ENCODE measurements at places on chromosomes 7 and 10.

DNA sequence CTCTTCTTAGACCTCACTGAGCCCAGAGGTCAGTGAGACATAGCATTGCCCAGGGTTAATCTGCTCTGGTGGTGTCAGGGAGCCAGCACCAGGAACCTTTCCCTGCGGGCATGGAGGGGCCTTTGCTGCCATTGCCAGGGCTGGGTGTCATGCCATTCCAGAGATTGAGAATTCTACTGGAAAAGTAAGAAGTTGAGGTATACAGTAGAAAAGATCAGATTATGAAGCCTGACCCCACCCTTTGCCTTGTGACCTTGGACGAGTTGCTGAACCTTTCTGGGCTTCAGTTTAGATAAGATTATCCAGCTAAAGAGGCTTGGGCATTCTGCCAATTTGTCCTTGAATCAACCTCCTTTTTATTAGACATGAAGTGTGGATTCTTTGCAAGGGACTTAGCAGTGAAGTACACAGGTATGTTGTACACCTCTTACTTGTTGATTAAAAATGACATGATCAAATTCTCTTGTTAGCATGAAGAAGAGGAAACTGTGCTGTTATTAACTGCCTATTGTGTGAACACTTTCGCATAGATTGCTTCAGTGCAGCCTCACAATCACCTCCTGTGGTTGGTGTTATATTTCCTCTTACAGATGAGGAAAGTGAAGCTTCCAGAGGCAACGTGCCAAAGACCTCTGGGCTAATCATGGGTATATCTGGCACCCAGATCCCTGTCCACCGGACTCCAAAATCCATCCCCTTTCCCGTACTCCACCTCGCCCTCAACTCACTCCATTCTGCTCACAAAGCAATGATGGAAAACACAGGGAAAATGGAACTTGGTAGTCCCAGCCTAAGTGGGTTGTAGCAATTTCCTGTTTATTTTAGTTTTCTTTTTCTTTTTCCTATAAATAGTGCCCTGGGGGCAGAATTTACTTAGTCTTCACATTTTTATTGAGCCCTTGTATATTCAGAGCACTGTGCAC is 151.3 kb downstream of the CAMK1D start:
- DNase-seq, result no peak

DNA sequence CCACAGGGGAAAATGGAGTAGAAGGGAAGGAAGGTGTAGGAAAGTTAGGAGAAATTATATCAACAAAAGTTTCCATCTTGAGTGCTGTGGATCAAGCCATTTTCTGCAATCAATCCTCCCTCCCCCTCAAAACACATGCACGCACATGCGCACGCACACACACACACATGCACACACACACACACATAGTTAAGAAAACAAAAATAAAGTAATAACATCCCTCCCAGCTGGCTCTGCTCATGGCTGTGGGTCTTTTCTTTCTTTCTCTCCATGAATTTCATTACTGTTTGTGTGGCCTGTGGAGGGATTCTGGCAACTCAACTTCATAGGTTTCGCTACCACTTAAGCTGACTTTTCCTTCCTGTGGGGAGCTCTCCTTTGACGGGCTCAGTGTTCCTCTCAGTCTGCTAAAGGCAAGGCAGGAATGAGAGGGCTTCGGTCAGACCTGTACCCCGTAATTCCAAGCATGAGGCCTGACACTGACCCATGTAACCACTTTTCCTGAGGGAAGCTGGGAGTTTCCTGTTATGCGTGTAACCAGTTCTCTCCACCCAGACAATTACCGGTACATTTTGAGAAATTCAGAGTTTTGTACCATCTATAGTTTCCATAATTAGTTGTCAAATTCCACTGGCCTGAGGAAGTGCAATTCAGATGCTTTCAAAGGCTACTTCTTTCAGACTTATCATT is 79.8 kb downstream of the ZNF92 start:
- no peak for DNase-seq

- DNase-seq, result no peak
Observed at GRCh38 chr7:107063245-107064120, 19.0 kb downstream of the PRKAR2B start.

GRCh38 chr10:132320654-132321469 is 11.1 kb upstream of the LRRC27 start:
- no peak for DNase-seq

GRCh38 chr10:112271982-112272381 is 11.2 kb upstream of the TECTB start:
- no peak for DNase-seq

- no peak for DNase-seq
Observed at GRCh38 chr7:35480806-35481205, 214.1 kb downstream of the HERPUD2 start.

- peak; percentile 14 for DNase-seq
Observed at GRCh38 chr10:15370212-15370855, 755 bp downstream of the FAM171A1 start.

- no peak for DNase-seq
Observed at GRCh38 chr7:22238354-22239311, 118.3 kb downstream of the RAPGEF5 start.

DNA sequence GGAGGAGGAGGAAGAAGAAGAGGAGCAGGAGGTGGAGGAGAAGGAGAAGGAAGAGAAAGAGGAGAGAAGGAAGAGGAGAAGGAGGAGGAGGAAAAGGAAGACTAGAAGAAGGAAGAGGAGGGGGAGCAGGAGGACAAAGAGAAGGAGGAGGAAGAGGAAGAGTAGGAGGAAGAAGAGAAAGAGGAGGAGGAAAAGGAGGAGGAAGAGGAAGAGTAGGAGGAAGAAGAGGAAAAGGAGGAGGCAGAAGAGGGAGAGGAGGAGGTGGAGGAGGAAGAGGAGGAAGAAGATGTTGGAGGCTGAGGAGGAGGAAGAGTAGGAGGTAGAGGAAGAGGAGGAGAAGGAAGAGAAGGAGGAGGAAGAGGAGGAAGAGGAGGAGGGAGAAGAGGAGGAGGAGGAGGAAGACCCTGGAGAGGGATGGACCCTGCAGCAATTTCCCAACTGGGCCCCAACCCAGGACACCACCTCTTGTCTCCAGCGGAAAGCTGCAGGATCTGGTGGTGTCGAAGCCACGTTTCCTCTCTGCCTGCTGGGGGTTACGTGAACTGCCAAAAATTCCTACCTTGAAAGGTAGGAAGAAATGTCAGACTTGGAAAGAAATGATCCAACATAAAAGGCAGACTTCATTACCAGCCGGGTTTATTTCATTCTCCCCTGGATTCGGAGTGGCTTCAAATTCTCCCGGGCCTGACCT is 38.9 kb downstream of the COL26A1 start:
- DNase-seq, result no peak

DNA sequence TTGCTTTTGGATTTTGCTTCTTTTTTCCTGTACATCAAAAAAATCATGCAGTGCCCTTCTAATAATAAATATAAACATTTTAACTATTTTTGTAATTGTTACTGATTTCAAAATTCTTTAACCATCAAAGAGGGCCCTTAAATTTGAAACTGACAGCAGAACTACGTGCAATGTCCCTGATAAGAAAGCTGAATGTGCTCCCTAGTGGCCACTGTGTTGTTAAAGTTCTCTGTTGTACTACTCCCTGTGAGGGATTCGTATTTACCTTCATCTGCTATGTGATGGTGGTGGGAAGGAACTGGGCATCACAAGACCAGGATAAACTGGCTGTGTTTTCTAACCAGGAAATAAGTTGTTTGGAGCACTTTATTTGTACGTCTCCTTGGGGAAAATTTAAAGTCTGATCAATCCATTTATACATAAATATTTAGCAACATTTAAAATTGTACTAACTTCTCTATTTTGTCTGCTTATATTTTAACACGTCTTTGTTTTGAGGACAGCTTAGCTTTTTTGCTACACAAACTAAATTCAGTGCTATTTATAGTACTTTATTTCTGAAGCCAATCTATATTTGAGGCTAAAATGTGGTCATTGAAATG is 322.4 kb downstream of the HGF start:
- no peak for DNase-seq

GRCh38 chr7:374706-375311 is 84.8 kb downstream of the FOXL3 start:
- DNase-seq, result peak; percentile 5

- DNase-seq, result no peak
Observed at GRCh38 chr10:70759781-70760180, 25.4 kb downstream of the TBATA start.

- no peak for DNase-seq
Observed at GRCh38 chr7:104862719-104863118, 151.3 kb upstream of the KMT2E start.

GRCh38 chr10:11685787-11686218 is 56.4 kb upstream of the ECHDC3 start:
- DNase-seq, result no peak

GRCh38 chr10:124353896-124354295 is 64.8 kb downstream of the OAT start:
- DNase-seq, result no peak

- DNase-seq, result no peak
Observed at GRCh38 chr10:68871731-68872342, 29.3 kb upstream of the DDX50 start.

- no peak for DNase-seq
Observed at GRCh38 chr7:114959931-114960330, 38.0 kb downstream of the MDFIC start.

DNA sequence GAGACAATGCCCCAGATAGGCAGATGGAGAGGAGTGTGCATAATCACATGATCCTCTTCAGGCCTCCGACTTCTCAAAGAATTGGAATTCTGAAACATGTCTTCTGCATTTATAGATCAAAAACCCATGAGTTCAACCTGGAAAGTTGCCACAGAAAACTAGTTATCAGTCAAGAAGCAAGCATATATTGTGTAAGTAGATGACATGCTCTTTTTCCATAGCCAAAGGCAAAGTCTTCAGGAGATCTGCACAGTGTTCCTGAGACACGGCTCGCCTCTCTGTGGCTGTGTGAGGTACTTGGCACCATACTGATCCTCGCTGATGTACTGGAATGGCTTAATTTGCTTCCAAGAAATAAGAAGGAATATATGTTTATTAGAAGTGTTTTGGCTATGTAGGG is 213.5 kb upstream of the MKI67 start:
- DNase-seq, result no peak

GRCh38 chr10:132461683-132462231 is 64.8 kb downstream of the PWWP2B start:
- DNase-seq, result no peak

GRCh38 chr10:29751684-29752083 is 116.9 kb upstream of the SVIL start:
- no peak for DNase-seq

GRCh38 chr10:83932245-83932644 is 207.1 kb upstream of the GHITM start:
- no peak for DNase-seq

DNA sequence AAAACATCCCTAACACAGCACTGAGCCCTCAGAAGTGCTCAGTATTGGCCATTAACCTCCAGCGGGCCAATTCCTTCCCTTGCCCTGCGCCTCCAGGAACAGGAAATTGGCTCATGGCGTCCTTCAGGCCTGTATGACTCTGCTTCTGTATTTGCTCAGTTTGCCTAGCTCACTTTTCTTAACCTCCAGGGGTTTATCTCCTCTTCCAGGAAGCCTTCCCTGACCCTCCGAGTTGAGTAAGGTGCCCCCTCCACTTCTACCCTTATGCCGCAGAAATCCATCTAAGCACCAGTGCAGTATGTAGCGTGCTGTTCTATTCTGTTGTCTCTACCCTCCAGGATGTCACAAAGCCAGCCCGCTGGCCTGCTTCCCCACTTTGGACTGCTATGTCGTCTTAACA is 1.1 kb upstream of the SFXN4 start:
- no peak for DNase-seq

DNA sequence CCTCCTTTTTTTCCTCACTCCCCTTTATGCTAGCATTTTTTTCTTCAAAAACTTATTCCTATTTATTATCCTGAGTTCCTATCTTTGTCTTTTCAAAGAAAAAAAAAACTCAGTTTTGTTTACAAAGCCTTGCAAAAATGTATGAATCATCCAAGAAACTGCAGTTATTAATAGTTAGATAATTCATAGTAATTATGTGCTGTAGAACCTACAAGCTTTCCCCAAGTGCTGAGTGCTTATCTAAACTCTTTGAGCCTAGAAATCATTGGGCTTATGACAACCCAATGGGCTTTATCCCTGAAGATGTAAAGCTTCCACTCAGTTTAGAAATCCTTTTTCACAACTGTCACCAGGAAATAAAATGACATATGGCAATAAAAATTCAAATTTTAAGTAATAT is 145.9 kb upstream of the WNT16 start:
- DNase-seq, result no peak

DNA sequence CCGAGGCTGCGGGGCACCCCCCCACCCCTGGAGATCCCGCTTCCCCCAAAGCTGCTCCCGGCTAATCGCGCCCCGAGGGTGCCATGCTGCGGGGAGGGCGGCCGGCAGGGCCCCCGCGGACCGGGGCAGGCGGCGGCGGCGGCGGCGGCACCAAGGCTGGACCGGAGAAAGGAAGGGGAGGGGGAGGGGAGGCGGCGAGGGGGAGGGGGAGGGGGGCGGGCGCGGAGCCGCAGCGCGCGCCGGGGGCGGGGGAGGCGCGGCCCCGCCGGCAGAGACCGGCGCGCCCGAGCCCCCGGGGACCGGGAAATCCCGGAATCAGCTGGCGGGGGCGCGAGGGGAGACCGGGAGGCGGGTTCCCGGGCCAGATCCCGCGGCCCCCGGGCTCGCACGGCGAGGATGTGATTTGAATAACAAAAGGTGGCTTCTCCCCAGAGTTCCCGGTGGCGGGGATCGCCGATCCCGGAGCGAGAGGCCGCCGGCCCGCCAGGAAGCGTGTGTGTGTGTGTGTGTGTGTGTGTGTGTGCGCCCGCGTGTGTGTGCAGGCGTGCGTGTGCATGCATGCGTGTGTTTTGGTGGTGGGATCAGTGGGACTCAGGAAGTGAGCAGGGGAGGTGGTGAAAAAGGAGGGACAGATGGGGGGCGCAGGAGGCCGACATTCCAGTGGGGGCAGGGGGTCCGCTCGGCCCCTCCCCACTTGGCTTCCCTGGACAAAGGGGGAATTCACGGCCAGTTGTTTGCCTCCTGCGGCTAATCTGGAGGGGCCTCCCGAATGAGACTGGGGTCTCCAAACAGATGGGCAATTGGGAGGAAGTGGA is 99.5 kb downstream of the HIP1 start:
- peak; percentile 54 for DNase-seq

GRCh38 chr7:2115760-2116447 is 116.8 kb downstream of the MAD1L1 start:
- no peak for DNase-seq

DNA sequence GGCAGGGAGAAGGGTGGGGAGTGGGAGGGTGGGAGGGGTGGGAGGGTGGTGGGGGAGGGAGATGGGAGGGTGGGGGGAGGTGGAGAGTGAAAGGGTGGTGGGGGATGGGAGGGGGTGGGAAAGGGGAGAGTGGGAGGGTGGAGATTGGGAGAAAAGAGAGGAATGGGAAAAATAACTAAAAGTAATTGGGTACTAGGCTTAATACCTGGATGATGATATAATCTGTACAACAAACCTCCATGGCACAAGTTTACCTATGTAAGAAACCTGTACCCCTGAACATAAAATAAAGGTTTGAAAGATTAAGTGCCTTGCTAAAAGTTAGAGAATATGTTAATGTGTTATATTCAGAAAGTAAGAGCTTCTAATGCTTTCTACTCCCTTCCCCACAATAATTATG is 564.9 kb downstream of the CNTNAP2 start:
- no peak for DNase-seq
